ENCODE measurements at places on chromosomes 13 and 19.

DNA sequence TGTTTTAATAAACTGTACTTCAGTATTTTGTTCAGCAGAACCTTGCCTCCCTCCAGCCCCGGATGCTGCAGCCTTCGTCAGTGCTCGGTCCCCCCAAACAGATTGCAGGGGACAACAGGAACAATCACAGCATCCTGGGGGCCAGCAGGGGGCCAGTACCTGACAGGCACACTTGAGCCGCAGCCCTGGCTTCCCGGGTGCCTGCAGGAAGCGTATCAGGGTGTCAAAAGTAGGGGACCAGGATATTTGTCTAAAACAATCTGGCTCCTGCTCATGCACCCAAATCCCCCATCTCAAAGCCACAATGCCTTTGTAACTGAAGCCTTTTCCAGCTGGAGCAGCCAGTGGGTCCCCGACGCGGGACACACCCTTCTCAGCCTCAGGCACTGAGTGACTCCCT is 167.5 kb upstream of the TSHZ3 start:
- DNase-seq, result no peak

DNA sequence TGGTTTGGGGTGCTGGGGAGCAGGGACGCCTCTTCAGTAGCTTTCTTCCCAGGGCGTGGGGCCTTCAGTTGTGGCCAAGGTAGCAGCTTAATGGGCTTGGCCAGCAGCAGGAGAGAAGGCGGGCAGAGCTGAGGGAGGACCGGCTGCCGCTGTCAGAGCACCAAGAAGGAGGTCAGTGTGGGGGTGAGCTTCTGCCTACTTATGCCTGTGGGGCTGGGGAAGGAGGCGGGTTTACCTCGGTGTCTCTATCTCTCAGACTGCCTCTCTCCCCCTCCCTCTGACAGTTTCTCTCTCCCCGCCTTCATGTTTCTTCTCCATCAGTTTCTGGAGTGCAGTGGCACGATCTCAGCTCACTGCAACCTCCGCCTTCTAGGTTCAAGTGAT is at the start of gene CAPN12:
TSS of gene CAPN12 (minus strand) at position 177 of the 384 bp plus-strand sequence. CDS start 309 bp downstream, outside the sequence.
- no peak for DNase-seq

DNA sequence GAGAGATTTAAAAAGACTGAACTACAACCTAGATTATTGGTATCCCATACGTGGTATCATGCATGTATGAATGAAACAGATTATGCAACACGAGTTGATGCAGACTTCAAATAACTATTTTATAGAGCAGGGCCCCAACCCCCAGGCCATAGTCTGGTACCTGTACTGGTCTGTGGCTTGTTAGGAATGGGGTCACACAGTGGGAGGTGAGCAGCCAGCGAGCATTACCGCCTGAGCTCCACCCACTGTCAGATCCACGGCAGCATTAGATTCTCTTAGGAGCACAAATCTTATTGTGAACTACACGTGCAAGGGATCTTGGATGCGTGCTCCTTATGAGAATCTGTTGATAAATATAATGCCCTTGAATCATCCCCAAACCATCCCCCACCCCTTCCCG is 320.2 kb downstream of the TBC1D4 start:
- DNase-seq, result no peak

- no peak for DNase-seq
Measured at GRCh38 chr13:75581874-75582640, 32.5 kb downstream of the UCHL3 start.

DNA sequence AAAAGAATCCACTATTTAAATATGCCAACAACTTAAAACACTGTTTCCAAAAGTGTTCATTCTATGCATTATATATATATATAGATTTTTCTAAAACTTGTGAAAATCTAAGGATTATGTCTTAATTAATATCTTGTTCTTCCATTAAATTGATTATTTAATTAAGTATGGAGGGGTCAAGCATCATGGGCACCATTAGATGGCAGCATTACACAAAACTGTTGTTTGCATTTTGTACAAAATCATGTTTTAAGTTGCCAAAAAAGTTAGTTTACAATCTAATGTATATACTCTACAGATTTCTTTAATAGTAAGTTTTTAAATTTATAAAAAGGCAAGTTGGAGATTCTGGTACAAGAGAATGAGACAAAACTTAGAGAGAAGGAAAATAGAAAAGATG is 213.2 kb upstream of the EDNRB start:
- no peak for DNase-seq

DNA sequence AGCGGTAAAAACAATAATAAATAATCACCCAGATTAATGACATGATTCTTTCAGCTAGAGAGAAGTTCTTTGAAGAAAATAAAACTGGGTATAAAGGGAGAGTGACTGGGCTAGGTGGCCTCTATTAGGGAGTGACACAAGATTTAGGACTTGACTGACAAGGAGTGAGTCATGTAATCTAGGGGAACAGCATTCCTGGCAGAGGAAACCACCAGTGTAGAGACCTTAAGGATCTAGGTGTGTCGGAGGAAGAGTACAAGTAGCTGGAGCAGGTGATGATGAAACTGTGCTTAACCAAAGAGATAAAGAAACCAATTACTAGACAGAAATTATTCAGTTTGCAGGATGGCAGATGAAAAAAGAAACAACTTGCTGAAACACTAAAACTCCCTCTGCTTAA is 248.0 kb downstream of the RFC3 start:
- no peak for DNase-seq

- no peak for DNase-seq
Measured at GRCh38 chr13:100396776-100397175, 191.8 kb downstream of the GGACT start.

DNA sequence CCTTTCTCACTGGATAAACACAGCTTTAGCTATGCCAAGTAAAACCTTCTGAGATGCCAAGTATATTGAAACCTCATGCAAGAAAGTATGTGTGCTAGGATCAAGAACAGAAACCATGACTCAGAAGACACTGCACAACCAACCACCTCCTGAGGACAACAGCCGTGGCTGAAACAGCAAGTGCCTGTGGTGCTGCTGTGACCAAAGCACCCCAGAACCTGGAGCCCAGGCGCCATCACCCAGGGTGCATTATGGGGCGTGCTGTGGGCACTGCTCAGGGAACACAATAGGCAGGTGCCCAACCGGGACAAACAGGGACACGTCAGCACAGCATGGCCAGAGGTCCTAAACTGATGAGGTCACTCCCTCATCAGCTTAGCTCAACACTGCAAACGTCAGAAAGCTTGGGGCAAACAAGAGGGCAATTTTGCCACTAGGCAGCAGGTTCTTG is 101.3 kb upstream of the SLC15A1 start:
- peak; percentile 43 for DNase-seq

DNA sequence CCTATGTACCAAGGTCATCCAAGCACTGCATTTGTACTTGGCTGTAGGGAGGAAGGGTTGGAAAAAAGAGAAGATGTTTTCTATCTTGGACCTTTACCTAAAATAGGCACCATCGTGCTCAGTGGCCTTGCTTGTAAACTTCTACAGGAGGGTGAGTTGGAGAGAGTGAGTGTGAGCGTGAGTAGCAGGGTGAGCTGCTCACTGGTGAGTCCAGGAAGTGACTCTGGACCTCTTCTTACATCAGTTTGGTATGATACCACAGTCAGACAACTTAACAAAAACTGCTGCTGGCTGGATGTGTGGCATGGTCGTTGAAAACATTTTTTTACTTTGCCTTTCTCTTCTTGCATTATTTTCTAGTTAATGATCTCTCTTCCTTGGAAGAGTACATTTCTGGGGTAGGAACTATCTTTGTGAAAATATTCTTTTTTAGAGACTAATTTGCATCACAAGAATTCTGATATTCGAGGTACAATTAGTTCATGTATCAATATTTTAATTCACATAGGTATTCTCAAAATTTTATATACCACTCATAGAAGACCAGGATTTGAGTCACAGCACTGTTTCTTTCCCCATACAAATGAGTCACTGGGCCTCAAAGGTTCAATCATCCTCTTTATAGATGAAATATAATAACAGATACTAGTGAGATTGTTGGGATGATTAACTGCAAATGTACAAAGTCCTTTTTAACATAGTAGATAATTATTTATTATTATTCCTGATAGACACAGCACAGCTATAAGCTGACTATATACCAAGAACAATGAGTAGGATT is 651 bp downstream of the SERPINE3 start:
- DNase-seq, result no peak

Data from stimulated activated CD4-positive, alpha-beta T cell treated with anti-CD3 and anti-CD28 coated beads, Interleukin-1b, Interleukin-23, amount 100 ng/mL, for 24 hours (primary cell).